ENCODE measurements at places on chromosomes 6 and 20.

- no peak for DNase-seq
Observed at GRCh38 chr6:133242637-133243585, 1.8 kb downstream of the EYA4 start.

DNA sequence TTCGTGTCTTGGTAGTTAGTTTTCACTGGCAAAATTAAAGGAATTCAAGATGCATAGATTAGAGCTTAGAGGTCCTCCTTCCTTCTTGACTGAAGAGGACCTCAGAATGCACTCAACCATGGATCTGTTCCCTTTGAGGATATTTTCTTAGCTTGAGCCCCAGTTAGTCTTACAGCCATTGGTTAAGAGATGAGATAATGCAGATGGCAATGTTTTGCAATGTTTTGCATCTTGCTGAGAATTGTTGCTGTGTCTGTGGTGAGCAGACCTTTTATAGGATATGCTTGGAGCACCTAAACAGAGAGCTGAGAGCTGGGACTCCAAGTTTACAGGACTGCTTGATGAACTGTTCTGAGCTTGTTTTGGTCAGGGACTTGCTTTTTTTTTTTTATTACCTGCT, 107.5 kb downstream of the TMEM170B start:
- DNase-seq = no peak

DNA sequence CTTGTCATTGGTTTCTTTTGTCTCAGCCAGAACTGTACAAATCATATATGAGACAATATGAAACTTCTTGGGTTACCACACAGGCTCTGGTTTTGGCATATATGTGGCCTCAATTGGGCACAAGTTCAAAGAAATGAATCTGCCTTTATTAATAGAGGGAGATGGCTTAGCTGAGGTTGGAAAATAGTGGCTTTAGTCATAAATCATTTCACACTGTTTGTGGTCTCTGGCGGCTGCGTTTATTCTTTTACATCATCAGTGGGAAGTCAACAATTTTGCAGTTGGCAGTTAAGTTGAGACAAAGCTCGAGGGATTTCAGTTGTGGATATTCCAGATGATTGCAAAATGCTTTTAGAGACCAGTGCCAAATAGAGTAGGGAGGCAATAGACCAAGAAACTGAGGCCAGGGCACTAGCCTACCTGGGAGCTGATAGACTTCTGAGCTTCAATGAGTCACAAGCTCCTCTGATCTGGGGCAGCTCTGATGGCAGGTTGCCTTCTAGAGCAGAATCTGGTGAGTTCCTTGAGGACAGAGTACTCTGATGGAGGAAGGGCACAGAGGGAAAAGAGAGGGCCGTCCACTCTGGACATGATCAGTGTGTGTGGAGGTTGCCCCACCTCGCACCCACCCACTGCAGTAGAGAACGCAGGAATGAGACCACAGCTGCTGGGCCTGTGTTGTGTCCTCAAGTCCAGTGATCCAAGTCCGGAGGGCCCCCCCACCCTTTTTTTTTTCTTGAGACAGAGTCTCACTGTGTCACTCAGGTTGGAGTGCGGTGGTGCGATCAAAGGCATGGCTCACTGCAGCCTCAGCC, 73.5 kb downstream of the ARMC2 start:
- DNase-seq = no peak

DNA sequence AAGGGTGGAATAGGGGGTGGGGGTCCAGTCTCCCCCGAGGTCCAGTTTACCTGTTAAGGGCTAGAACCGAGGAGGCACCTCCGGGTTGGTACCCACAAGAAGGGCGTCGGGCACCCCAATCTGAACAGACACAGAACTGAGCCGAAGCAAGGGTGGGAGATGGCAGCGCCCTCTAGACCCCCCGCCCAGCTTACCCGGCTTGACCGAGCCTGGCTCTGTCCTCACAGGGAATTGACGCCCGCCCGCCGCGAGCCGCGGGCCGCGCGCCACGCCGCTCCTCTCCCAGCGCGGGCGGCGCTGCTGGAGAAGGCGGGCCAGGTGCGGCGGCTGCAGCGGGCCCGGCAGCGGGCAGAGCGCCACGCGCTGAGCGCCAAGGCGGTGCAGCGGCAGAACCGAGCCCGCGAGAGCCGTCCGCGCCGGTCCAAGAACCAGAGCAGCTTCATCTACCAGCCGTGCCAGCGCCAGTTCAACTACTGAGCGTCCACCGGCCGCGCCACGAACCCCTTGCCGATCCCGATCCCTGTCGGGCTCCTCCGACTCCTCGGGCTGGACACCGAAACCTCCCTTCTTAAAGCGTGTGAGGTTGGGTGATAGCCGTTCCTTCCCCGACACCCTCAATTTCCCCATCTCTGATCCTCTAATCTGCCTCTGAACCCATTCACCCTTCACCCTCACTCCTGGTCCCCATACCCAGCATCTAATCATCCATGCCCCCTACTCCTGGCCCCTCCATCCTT, 5.9 kb downstream of the TP53INP2 start:
- DNase-seq = no peak

GRCh38 chr6:100662264-100662663, 197.5 kb upstream of the SIM1 start:
- DNase-seq = no peak

DNA sequence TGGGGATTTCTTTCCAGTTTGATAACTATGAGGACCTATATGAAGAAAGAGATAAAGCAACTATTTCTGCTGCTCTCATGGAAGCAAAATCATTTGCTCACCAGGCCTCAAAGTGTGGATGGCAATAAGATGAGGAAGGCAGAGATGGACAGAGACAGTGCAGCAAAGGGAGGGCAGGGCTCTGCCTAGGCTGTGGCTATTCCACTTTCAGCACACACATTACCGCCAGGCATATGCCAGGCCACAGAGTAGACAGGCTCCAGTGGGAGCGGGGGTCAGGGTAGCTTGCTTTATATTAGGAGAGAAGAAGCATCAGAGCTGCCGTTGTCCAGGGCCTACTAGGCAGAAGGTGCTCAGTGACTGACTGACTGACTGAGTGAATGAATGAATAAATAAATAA, 40.9 kb downstream of the BCL2L1 start:
- no peak for DNase-seq

DNA sequence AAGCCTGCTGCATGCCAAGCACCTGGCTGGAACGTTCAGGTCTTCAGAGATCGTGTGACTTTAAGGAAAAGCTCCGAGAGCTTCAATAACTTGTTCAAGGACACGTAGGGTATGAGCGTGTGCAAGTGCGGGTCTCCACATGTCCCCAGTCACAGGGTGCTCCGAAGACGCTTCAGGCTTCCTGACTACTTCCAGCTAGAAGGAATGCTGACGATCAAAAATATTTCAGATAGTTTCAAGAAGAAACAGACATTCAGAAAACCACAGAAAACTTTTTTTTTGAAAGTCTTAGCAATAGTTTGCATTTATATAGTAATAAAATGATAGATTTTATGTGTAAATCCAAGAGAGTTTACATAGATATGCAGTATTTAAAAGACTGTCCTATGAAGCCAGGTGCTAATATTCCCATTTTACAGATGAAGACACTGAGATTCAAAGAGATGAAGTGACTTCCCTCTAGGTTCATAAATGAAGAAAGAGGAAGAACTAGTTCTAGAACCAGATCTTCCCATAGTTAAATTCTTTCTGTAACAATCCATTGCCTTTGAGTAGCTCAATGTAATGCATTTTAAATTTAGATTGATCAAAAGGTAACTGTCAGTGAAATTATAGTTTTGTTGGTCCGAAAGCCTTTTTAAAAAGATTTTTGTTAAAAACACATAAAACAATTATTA, 247.6 kb downstream of the MYLK4 start:
- DNase-seq = no peak

DNA sequence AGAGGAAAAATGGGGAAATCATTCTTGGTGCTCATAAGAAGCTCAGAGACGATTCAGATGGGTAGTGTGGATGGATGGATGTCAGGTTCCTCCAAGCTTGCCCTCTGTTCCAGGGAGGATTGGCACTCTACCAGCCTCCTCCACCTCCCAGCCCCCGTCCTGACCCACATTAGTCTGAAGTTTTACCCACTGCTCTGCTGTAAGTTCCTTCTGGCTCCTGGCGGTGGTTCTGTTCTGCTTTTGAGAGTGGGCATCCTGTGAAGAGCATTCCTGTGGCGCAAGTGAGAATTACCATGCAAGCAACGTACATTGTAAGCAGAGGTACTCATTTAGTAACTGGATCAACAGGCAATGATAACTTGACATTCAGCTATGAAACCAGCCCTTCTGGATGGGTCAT, 103.4 kb downstream of the SYNDIG1 start:
- DNase-seq = no peak

DNA sequence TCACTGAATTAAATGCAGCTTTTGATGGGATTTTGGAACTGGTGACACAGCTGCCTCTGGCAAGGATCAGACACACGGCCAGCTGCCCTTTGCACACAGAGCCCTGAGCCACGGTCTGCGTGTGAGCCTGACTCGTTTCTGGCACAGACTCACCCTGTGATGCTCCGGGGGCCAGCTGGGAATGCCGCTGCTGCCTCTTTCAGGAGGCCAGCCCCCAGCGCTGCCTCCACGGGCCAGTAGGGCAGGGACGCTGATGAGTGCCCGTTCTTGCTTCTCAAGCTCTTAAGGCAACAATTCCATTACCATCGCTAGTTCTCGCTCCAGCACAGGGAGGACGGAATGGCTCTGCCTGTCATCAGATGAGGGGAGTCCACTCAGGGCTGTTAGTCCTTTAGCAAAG, 61.6 kb downstream of the IRF4 start:
- no peak for DNase-seq

DNA sequence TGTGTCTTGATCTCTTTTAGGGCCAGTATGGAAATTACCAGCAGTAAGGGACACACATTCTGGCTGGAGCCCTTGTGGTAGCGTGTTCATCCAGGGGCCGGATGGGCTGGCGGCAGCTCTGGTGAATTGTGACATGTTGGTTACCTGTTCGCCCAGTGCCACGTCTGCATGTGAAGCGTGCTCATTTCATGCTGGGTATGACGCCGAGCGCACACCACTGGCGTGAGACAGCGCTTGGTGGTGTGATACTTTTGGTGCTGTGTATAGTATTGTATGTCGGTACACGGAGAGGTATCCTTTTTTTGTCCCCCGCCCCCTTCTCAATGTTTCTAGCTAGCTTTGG, 3.7 kb upstream of the MTG2 start:
- no peak for DNase-seq

GRCh38 chr20:44433751-44434538, 41.7 kb upstream of the TTPAL start:
- DNase-seq = no peak

DNA sequence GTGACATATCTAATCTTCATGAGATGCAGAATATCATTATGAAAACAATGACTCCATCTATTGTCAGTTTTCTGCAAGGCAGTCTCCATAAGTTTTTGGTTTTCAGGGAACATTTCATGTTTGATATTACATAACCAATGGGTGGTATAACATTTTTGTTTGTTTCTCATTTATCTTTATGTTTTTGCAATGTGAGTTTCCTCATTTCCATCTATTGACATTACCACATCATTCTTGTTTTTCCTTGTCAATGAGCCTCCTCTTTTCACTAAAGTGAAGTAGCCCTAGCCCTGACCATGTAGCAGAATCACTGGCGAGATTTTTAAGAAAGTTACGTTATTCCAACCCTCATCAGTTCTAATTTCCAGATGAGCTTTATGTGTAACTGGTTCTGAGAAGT, 4.4 kb downstream of the EFHC1 start:
- DNase-seq = no peak

- no peak for DNase-seq
Observed at GRCh38 chr6:83365931-83366330, 64.9 kb downstream of the ME1 start.
